ENCODE measurements at places on chromosomes 2 and 18.

- no peak for DNase-seq
Observed at GRCh38 chr2:158542577-158542976, 85.8 kb downstream of the PKP4 start.

DNA sequence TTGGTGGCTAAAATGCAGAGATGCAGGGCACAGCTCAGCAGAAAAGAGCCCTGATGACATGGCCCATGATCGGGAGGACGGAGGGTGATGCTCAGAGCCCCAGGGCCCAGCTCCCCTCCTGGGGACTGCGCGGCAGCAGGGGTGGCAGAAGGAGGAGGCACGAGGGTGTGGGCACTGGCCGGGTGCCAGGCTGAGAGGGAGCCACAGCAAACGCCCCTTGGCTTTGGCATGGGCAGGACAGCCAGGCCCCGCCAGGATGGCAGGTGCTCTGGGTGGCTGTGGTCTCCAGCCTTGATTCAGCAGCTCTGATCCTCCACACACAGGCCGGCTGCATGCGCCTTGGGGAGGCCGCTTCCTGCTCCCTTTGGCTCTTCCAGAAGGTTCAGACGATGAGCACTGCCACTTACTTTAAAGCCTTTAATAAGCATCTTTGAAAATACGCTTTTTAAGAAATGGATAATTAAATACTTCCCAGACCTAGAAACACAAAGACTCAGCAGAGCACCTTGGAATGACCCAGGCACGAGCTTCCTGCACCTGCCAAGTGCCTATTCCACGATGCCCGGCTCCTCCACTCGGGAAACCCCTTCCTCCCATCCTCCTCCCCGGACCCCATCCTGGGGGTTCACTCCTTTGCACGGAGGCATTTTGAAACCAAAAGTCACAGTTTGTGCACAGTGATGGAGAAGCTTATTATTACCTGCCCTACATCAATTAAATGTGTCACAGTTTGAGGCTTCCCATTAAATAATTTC, 78.5 kb upstream of the SNTG2 start:
- DNase-seq = no peak

GRCh38 chr2:99672766-99673350, 183.0 kb upstream of the REV1 start:
- DNase-seq = no peak

DNA sequence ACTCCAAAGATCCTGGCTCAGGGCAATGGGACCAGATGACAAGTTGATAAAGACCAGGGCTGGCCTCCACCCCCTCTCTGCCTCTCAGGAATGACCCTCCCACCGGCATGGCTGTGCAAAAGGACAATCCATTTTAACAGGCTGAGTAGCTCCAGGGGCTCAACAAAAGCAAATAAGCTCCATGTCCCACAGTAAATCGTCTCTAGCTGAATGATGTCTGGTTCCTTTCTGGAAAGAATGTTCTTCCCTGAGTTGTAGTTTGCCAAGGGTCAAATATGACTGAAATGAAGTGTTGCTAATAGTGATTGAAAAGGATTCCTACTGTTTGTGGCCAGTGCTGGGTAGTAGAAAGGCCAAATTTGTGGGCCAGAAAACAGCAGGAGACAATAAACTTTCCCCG, 434.4 kb upstream of the ETAA1 start:
- no peak for DNase-seq

GRCh38 chr2:17813742-17814473, 2.4 kb upstream of the MSGN1 start:
- DNase-seq = no peak

DNA sequence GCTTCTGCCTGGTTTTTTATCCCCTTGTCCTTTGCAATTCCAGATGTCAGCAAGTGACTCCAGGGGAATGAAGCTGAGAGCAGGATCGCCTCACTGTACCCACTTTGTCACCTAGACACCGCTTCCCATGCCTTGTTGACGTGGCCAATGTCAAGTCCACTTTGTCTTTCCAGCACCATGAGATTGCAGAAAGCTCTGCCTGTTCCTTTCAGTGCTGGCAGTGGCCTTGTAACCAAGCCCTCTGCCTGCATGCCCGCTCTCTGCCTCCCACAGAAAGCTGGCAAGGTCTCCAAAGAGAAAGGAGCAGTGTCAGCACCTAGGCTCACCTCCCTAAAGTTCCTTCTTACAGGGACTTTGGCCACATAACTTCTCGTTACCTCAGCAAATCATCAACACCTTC, 282.2 kb upstream of the ST6GAL2 start:
- DNase-seq = no peak

DNA sequence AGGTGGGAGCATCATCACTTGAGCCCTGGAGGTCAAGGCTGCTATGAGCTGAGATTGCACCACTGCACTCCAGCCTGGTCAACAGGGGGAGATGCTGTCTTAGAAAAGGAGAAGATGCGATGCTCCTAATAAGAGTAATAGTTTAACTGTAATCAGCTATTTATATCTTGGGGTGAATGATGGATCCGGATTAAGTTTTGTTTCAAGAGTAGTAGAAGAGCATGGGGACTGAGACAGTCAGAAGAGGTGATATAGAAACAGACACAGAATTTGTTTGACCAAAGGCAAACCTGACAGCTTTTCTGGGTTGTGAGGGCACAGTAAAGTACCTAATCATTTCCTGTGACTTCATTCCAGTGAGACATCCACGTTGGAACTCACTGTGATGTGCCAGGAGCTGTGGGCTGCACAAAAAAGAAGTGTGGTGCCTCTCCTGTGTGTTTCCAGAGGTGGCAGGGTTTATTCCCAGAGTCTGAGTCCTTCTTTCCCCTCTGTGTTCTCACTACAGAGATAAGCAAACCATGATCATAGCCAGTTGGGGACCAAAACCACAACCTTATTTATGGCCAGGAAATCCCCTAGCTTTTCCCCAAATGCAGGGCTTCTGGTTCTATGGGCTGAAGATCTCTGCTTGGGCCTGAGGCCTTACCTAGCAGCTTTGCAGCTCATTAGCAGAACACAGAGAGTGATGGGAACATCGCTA, 113.7 kb downstream of the XRCC5 start:
- DNase-seq = no peak

DNA sequence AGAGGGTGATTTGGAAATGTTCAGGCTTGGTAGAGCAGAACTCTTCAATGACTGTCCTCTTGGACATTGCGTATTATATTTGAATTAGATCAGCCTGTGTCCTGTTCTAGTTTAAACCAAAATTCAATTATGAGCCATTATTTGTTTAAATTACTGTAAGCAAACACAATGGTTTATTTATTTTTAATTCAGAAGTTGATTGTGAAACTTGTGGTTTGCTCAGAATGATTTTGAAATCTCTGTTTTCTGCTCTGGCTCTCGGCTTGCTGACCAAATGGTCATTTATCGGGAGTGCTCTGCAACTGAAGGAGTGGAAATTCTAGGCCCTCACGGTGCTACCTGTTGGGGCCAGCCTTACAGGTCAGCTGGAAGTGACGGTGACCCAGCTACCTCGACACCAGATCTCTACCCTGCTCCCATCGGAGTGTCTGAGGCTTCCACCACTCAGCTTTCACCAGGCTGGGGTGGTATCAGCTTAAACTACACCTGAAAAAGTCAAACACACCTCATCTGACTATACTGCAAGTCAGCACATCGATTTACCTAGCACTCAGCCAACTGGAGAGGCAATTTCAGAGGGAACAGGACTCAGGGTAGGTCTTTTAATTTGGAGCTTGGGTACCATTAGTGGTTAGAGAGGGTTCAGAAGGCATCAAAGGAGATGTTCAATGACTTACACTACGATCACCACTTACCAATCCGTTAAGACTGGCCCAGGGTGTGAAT, 36.8 kb upstream of the GPD2 start:
- DNase-seq = no peak

- no peak for DNase-seq
Observed at GRCh38 chr2:126839796-126840195, 58.9 kb upstream of the TEX51 start.

GRCh38 chr18:3093624-3094337, 80.8 kb upstream of the LPIN2 start:
- DNase-seq = no peak

GRCh38 chr18:74589021-74589420, 8.6 kb upstream of the ZNF407 start:
- no peak for DNase-seq

GRCh38 chr2:238954841-238955591, 107.1 kb downstream of the TWIST2 start:
- DNase-seq = no peak

DNA sequence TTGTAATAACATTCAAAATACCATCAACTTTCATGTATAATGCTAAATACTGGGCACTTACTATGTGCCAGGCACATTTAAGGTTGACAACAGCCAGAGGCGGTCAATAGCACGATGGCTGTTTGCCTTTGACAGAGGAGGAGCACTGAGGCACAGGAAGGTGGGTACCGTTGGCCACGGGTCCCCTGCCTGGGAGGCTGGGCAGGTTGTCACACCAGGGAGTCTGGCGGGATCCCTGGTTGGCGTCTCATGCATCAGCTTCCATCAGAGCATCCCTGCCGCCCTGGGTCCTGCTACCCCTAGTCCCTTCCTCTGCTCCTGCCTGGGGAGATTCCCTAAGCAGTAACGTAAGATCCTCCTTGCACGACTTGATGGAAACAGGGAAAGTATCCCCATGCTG, 19.4 kb downstream of the ALLC start:
- no peak for DNase-seq

- no peak for DNase-seq
Observed at GRCh38 chr2:46487667-46488335, 8.4 kb downstream of the TMEM247 start.

- no peak for DNase-seq
Observed at GRCh38 chr2:12730265-12730664, 13.5 kb downstream of the TRIB2 start.

DNA sequence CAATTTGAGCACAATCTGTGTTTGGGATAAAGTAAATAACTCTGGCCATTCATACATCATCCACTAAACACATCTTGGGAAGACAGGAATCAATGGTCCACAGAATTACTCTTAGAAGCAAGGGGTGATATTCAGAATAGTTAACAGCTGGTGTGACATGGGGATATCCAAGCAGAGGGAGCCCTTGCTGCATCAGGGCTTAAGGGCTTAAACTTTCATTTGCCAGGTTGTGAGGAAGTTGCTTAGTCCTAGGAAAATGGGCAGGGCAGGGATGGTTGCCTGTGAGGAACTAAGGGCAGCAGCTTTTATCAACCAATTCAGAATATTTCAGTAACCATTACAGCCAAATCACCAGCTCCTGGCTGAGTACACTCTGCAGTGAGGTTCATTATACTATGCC, 2.0 kb upstream of the ITGA6 start:
- no peak for DNase-seq

GRCh38 chr2:8370258-8370802, 311.5 kb upstream of the ID2 start:
- DNase-seq = no peak

GRCh38 chr2:119684518-119684917, 5.5 kb downstream of the TMEM177 start:
- DNase-seq = no peak

DNA sequence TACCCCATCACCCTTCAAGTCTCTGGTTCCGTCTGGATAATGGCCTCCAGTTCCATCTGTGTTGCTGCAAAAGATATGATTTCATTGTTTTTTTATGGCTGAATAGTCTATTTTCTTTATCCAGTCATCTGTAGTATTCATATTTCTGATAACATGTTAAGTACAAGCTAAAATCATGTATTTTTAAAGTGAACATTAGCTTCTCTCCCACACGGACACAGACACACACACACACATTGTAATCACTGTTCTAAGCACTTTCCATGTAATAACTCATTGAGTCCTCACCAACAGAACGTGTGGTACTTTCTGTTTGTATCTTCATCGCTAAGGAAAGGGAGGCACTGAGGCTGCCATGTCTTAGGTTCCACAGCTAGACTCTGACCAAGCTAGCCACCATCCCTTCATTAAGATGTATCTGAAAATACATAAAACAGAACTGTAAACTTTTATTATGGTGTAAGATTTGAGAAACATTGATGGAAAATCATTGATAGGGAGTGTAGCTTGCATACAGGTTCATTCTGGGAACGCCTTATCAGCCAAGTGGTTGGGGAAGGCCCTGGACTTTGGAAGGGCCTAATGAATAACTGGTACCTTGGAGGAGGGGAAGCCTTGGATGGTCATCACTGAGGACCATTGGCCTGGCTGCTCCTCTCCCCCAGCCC, 8.1 kb downstream of the NCK2 start:
- no peak for DNase-seq

DNA sequence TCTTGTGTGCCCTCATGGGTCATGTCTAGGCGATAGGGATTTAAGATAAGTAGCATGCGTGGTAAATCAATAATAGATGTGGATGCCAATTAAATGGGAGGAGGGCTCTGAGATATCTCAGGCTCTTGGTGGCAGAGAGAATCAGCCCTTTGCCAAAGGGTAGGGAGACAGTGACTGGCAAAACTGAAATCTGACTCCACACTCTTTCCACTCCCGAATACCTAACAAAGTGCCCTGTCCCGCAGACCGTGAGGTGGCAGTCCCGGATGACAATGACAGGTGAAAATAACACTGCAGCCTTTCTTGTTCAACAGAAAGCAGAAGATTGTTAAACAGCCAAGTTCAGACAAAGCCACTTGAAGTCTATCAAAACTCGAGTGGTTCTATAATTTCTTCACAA, 47.0 kb downstream of the C2orf76 start:
- no peak for DNase-seq

- DNase-seq = no peak
Observed at GRCh38 chr2:20551945-20552328, 99.0 kb downstream of the HS1BP3 start.

DNA sequence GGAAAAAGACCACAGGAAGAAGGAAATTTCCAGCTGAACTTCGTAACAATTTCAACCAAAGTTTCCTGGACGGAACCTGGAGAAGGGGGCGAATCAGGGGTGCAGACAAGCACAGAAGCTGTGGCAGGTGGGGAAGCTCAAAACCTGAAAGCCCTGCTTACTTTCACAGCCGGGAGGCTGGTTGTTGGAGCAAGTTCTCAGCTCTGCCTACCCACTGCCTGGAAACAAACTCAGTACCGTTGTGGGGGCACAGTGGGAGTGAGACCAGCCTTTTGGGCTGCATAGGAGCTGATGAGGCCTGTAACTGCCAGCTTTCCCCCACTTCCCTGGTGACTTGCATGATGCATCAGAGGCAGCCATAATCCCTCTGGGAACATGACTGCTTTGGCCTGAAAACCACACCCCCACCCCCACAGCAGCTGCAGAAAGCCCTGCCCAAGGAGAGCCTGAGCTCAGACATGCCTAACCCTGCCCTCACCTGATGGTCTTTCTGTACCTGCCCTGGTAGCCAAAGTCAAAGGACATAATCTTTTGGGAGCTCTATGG, 207.0 kb upstream of the VWC2L start:
- DNase-seq = no peak

- no peak for DNase-seq
Observed at GRCh38 chr2:30157616-30158015, 10.8 kb downstream of the YPEL5 start.
